Dermis microvascular lymphatic vessel endothelial cell (primary cell): ENCODE measurements at places on chromosomes 3 and 15.

- no peak for DNase-seq
Measured at GRCh38 chr15:87896936-87897335, 359.6 kb downstream of the NTRK3 start.

DNA sequence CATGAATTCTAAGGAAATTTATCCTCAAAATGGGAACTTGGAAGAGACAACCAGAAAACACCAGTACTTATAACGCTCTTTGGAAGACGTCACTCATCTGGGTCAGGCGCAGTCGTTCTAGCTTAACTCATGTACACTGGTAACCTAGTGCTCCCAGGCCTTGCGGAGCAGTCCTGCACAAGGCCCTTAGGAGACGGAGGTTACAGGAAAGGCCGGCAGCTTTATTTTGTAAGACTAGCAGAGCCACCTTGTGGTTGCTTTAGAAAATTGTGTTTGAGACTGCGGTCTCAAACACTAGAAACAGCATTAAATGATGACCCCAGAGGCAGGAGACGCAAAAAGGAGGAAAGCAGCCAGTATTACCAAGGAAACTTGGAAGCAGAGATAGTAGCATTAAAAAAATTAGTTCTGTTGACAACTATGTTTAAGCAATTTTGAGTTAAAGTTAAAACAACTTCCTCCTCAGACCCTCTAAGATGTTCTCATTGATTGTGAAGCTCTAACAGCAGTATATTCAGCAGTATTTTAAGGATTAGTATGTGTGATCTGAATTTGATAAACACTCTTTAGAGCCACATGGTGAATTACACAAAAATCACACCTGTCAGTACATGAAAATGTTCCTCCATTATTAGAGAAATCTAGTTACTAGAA, 141.9 kb upstream of the C2CD4B start:
- peak; percentile 31 for DNase-seq

- no peak for DNase-seq
Measured at GRCh38 chr3:171326717-171327440, 133.3 kb downstream of the TNIK start.

DNA sequence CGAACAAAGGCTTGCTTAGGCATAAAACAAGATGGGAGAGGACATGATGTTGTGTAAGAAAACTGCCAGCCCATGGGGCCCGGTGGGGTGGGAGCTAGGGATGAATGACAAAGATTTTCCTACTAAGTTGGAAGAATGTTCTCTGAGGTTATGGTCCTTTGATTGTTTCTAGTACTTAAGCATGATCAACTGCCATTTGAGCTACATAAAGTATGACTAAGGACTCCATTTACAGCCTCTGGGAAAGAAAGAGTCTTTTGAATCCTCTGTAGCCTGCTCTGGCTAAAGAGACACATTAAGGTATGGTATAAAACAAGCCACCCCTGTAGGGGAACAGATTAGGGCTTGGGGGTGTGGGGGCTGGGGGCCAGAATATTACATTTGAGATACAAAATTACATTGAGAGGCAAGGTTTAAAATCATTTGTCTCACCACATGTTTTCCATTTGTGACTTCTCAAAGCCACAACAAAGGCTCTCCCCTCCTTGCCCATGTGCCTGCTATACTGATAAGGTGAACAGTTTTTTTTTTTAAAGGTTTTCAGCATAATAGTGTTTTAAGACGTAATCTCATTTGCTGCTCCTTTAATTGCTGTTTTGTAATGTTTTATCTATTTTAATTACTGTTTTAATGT, 323.4 kb downstream of the CHST2 start:
- DNase-seq = no peak

DNA sequence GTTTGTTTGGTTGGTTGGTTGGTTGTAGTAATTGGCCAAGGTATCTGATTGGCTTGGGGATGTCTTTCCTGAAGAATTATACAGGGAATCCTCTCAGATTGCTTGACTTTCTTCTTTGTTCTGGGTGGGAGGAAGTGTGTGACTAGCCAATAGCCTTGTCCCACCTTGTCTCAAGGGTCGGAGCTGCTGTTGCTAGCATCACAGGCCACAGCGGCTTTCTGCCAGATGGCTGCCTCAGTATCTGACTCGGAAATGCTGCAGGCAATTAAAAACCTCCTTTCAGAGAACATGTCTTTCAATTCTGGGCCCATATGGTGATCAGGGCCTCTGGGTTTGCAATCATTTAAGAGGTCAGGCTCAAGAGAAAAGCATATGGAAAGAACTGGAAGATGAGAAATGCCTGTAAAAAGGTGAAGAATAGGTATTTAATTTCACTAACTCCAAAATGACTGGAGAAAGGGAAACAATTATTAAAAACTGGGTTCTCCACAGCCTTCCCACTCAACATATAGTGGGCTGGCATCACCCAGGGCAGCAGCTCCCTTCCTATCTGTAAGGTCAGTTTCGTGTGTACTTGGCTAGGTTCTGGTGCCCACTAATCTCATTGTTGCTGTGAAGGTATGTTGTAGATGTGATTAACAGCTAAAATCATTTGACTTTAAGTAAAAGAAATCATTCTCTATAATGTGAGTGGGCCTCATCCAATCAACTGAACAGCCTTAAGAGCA, 32.4 kb downstream of the TGFBR2 start:
- DNase-seq = no peak

GRCh38 chr3:102057781-102058421, 208.6 kb downstream of the NFKBIZ start:
- no peak for DNase-seq

GRCh38 chr3:14547693-14548092, 7.6 kb upstream of the GRIP2 start:
- no peak for DNase-seq

- DNase-seq = no peak
Measured at GRCh38 chr3:88321363-88322050, 171.7 kb downstream of the C3orf38 start.

- no peak for DNase-seq
Measured at GRCh38 chr3:53812434-53812833, 33.8 kb downstream of the CHDH start.

GRCh38 chr15:39172380-39173281, 408.2 kb upstream of the THBS1 start:
- peak; percentile 42 for DNase-seq

- DNase-seq = no peak
Measured at GRCh38 chr3:52532838-52533622, 627 bp downstream of the NT5DC2 start.

- no peak for DNase-seq
Measured at GRCh38 chr15:97804950-97805349, 155.6 kb upstream of the ARRDC4 start.

DNA sequence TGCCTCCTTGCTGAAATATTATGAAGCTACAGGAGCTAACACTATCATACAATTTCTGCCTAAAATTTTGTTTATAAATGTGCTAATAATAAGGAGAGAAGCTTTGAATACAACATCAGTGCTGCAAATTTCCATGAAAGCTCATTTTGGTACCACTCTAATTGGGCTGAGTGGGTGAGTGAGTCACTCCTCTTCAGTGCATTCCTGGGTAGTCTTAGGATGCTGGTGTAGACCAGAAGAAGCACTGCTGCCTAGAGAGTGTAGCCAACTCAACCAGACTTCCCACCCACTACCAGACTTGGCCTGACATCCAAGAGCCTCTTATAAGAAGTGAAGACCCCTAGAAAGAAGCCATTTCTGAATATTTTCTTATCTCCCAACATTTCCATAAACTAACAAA, 32.5 kb upstream of the CCDC54 start:
- DNase-seq = no peak

DNA sequence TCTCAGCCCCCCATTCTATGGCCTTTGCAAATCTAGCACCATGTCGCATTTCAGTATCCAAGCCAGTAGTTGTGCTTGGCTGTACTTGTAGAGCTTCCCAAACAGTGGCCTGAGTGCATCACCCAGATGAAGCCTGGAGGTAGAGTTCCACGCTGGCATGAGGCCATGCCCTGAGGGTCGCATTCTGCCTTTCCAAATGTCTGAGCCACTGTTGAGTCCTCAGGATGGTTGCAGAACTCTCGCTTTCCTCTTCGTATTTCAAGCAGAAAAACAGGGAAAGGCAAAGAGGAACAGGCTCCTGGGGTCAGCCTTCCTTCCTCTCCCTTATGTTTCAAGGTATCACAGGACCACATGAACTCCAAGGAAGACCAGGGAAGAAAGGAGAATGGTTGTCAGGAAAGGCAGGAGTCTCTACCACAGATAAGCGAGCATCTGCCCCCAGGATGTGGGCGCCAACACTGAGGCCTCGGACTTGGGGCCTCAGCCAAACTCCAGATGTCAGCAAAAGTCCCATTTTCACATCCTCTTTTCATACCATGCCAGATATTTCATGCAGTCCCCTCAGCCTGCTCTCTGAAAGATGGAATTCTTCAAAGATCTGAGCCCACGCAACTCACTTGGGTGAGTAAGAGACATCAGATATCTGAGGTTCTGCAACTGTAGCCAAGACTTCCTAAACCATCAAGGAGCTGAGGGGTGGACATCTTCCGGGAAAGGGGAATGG, 19.4 kb upstream of the PRR20G start:
- no peak for DNase-seq

DNA sequence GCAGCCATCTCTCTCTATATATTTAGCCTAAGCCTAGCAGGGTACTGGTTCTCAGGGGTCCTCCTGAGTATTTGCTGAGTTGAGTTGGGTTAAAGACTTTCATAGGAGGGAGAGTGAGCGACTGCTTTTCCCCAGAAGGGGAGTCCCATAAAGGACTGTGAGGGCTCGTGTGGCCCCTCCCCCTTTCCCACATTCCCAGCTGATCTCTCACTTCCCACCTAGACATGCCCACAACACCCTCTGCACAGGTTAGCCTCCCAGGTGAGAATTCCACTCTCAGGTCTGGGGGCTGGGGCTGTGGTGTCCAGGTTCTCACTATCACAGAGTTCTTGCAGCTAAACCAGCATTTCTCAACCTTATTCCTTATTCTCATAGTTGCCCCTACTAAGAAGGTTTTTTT, 15.8 kb downstream of the EPHB1 start:
- no peak for DNase-seq

DNA sequence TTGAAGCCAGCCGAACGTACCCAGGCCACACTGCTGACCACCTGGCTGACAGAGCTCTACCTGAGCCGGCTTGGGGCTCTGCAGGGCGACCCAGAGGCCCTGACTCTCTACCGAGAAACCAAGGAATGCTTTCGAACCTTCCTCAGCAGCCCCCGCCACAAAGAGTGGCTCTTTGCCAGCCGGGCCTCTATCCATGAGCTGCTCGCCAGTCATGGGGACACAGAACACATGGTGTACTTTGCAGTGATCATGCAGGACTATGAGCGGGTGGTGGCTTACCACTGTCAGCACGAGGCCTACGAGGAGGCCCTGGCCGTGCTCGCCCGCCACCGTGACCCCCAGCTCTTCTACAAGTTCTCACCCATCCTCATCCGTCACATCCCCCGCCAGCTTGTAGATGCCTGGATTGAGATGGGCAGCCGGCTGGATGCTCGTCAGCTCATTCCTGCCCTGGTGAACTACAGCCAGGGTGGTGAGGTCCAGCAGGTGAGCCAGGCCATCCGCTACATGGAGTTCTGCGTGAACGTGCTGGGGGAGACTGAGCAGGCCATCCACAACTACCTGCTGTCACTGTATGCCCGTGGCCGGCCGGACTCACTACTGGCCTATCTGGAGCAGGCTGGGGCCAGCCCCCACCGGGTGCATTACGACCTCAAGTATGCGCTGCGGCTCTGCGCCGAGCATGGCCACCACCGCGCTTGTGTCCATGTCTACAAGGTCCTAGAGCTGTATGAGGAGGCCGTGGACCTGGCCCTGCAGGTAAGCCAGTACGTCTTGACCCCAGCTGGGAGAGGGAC, 6.2 kb downstream of the VPS18 start:
- DNase-seq = no peak
